Colonic mucosa (tissue), 4 donors: ENCODE measurements at places on chromosomes 6 and 20.

DNA sequence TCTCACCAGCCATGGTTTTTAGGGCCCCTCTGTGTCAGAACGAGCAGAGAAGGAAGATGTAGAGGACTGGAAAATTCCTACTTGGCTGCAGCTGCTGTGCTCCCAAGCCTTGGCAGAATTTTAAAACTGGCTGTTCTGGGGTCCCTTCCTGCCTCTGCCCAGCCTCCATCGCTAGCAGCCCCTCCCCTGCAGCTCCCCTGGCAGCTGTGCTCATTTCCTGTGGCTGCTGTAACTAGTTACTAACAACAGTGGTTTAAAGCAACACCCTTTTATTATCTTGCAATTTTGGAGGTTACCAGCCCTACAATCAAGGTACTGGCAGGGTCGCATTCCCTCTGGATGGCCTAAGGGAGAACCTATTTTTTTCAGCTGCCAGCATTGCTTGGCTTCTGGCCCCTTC is 3.7 kb upstream of the CST11 start:
- no peak for DNase-seq

- no peak for DNase-seq
Observed at GRCh38 chr6:90169374-90169773, 127.3 kb downstream of the BACH2 start.

GRCh38 chr6:165660857-165661663 is 2.0 kb downstream of the PDE10A start:
- DNase-seq = no peak

DNA sequence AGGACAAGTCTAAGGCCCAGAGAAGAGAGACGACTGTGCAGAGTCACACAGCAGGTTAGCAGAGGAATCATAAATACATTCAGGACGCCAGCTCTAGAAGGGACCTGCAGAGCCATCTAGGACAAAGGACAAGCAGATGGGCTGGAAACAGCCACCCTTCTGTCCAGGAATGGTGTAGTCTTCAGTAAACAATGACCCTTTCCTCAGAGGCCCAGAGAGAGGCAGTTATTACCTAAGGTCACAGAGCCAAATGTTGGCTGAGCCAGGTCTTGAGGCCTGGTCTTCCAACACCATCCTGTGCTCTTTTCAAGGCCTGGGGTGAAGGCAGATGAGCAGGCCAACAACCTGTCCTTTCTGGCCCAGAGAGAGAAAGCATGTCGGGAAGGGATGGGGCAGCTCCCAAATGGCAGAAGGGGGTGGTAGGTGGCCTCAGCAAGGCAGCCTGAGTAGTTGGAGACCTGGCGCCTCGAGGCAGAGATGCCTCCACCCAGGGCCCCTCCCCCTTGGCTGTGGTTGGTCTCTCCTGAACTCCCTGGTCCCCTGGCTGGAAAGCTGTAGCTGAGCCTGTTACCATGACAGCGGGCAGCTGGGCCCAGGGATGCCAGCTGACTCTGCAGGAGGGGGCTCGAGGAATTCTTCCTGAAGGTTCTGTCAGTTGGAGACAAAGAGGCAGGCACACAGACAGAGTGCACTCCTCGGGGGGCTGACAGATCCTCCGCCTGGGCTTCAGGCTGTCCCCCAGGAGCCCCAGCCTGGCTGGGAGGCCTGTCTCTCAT is 24.8 kb downstream of the EPB41L1 start:
- no peak for DNase-seq

DNA sequence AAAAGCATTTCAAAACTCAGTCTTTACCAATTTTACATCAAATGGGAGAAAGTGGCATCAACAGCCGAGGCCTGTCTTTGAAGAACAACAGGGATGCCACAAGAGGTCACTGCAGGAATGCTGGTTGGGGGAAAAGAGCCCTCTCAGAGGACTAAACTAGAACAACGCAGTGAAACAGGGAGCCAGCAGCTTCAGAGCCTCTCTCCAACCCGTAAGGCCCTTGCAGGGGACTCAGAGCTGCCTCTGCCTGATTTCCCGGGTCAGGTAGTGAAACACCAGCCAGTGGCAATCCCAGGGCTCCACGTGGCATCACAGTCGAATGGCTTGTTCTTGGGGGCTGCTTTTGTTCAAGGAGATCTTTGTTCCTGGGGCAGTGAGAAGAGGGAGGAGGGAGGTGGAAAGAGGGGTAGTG is 55.0 kb upstream of the KCNK16 start:
- DNase-seq = peak; percentile 49

- peak; percentile 48 for DNase-seq
Observed at GRCh38 chr6:34154668-34155447, 9.0 kb upstream of the GRM4 start.

GRCh38 chr6:41428336-41428995 is 93.1 kb downstream of the NCR2 start:
- DNase-seq = peak; percentile 68

DNA sequence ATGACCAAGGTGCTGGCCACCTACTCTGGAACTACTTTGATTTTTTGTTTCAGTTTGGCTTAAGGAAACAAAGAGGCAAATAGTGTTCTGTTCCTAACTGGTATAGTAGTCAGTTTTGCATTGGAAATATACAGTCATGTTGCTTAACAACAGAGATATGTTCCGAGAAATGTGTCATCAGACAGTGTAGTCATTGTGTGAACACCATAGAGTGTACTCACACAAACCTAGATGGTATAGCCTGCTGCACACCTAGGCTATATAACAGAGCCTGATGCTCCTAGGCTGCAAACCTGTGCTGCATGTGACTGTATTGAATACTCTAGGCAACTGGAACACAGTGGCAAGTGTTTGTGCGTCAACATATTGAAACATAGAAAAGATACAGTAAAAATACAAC is 80.4 kb downstream of the ARID1B start:
- DNase-seq = no peak

DNA sequence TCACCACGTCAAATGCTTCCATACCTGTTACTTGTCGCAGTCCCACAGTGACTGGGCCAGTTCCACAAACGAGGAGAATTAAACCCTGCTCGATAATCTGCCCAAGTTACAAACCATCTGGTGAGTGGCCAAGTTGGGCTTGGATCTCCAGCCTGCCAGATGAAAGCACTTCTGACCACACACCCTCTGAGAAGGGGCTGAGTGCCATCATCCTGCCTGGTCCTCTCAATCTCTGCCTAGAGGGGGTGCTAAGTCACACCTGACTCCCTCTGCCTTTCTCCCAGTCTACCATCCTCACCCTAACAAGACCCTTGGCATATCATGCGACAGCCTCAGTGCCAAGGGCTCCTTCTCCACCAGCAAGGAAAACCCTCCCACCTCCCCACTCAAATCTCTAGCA is 15.8 kb downstream of the RRP36 start:
- DNase-seq = no peak

DNA sequence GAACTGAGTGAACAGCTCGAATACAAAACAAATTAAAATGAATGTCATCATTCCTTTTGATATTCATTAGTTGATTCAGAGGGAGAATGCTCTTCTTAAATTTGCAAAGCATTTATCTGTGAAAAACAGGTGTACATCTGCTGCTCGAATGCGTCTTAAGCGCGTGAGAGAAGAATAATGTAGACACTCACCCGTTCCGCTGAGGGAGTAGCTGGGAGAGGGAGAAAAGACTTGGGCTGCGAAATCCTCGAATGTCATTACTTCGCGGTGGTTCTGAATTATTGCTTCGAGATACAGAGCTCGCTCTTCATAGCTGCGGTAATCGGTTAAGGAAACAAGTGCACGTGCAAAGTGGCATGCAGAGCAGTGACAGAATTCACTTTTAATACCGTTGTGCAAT is 43.9 kb downstream of the INSM1 start:
- DNase-seq = no peak

- no peak for DNase-seq
Observed at GRCh38 chr6:153117986-153118879, 12.8 kb downstream of the RGS17 start.

GRCh38 chr6:138965291-138965874 is 22.7 kb downstream of the REPS1 start:
- DNase-seq = no peak

DNA sequence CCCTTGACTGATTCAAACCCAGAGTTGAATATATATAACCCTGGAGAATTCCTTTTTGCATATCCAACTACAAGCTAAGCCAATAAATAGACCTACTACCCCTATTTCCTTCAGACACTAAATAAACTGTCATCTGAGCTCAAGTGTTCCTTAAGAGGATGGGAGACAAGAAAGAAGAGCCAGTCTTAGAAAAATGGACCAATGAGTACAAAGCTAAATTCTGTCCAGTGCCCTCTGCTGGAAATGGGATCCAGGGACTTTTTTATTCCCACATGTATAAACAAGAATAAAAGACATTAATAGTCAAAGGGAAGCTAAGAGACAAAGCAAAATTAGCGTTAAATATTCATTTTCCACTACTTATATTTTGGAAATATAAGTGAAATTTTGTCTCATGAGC is 4.8 kb downstream of the PPP1R10 start:
- no peak for DNase-seq
